Esophagus muscularis mucosa (tissue), 4 donors: ENCODE measurements at places on chromosomes 2 and 18. TPM values are rescaled to one million over a fixed set of nuclear protein-coding genes. Genes with fewer than 3 reads are reported as not detected.

DNA sequence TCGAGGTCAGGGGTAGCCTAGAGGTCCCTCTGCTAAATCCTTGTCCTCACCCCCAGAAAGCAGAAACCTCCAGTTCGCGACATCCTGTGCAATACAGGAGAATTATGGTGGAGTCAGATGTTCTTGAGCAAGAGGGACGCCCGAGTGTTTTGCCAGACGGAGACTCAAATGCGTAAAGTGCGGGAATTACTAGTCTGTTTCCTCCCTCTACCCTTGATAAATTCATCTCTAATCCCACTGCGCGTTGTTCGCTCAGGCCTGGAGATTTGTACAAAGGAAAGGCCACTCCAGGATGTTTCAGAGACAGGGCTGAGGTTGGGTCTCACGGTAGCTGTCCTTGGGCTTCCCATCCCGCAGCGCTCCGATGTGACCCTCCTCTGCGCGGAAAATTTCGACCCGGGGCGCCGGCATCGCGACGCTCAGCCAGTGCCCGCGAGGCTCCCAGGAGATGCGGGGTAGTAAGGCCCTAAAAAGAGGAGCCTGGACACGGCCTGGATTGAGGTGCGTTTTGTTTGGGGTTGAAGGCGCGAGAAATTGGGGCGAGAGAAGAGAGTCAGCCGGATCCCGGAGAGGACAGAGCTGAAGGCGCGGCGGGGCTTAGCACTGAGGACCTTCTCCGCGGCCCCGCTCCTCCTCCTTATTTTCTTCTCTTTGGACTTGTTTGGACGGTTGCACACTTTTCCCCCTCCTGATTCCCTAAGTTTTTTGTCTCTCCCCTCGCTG lies 2.6 kb upstream of the NEUROD1 start:
- no peak for DNase-seq

- DNase-seq, result no peak
Measured at GRCh38 chr2:177572236-177572671, 179.7 kb downstream of the AGPS start.

DNA sequence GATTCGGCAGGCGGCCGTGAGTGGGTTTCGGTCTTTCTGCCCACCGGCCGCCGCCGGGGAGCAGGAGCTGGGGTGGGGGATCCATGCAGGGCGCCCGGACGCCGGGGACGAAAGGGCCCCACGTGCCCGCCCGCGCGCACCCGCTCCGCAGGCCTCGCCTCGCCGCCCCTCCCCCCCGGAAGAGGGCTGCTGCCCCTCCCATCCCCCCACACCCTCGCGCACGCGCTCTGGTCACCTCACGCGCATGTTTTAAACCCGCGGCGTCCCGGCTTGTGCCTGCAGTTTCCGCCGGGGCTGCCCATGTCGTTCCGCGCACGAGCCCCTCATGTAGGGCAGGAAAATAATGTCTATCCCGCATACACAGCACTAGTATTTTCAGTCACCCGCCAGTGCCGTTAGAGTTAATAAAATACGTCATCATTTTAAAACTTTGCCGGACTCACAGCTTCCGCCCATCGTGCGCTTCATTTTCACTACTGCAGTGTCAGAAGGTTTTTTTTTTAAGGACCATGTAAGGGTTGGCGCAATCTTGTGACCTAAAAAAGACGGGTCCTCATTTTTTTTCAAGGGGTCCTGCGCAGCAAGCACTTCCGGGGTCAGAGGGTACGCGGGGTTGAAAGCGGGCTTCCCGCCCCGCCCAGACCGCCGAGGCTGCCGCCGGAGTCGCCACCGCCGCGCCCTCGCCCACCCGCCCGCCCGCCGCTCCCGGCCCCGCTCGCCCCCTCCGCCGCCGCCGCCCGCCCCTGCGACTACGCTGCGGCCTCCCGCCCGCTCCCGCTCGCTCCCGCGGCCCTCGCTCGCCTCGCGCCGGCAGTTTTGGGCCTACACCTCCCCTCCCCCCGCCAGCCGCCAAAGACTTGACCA lies at the start of gene PCBP1:
Gene PCBP1, plus strand, starts transcription at position 640 of the 864 bp plus-strand sequence. CDS start 267 bp downstream, outside the sequence.
- DNase-seq, result peak; percentile 98

DNA sequence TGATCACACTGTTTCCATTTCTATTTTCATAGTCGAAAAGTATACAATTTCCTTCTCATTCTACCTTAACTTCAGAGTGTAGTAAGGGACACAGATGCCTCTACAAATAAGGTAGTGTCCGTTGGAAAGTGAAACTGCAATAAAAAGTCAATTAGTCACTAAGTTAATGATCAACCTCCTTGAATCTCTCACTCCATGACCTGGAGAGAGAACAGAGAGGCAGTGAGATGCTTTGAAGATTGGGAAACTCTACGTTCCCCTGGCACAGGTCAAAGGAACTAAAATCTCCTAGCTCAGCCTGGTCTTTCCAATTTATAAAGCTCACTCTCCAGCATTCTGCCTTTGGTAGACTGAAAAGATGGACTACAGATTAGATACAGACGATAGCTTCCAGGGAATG lies 153.8 kb upstream of the ACAA2 start:
- DNase-seq, result no peak

DNA sequence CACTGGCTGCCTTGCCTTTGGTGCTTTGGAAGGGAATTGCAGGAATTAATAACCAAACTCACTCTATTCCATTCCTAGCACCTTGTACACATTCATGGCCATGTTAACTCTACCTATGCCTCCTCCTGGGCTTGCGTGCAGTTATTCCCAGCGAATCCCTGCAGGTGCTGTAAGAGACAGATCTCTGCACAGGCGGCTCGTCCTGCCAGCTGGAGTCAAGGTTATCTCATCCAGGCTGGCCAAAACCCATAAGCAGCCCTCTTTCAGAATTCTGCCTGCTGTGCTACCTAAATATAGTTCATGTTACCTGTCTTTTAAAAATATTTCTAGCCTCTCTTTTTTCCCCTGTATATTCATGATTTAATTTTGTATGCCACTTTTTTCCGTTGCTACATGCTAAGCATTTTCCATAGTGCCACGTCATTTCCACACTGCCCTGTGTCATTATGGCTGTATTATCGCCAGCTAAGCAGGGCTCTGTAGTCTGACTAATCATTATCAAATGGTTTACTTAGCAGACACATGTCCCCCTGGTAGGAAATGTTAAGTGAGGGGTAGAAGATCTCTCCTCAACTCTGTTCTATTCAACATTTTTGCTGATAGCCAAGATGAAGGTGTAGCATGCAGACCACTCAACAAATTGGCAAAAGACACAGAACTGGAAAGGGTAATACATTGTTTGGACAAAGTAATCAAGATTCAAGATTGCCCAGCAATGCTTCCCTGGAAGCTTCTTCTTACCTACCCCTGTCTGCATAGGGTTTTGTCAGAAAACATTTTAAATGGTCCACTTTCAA lies 79.7 kb upstream of the TAF1B start:
- DNase-seq, result no peak

DNA sequence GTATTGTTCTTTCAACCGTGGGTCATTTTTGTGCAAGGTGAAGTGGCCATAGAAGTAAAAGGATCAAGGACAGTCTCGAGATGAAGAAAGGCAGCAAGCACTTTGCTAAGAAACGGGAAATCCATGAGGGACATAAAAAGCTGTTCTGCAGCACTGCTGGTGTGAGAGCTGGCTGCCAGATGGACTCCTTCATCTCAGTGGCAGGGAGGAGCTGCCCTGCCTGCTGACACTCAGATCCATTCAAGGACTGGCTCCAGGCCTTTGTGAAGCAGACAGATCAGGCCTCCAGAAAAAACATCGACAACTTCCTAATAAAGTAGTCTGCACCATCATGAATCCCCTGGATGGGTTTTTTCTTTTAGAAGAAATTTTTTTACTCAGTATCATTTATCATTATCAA lies 29.5 kb downstream of the RMC1 start:
- DNase-seq, result no peak

DNA sequence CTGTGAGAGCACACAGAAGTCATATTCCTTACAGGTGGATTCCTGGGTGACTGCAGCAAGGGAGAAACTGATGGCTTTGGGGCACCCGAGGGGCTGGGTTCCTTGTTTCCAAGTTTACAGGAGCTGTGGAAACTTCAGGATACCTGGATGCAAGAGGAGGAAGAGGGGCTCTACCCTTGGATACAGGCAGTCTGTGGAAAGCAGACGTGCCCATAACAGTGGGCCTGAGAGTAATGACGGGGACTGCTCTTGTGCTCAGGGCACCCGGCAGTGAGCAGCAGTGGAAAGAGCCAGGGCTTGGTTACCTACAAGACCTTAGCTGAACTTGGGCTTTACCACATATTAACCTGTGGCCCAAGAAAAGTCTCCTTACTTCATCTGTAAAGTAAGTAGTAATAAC lies 102.2 kb upstream of the TGFA start:
- DNase-seq, result peak; percentile 68

GRCh38 chr2:65574993-65575392 lies 142.6 kb upstream of the SPRED2 start:
- no peak for DNase-seq

DNA sequence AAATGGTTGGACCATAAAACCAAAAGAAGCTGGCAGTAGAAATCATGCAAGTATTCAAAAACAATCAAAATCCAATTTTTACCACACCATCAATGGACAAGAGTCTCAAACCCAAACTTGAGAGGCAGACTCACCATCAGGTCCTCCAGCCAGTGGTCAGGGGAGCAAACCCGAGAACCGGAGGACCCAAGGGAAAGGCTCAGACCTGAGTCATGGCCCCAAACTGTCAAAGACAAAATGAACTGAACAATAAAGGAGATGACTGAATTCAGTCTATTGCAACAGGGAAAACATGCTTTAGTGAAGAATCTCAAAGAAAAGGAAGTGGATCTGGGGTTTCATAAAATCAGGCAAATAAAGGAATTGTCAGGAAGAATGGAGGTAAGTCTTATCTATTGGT lies 150.7 kb upstream of the MGAT5 start:
- no peak for DNase-seq

- DNase-seq, result no peak
Measured at GRCh38 chr2:15668611-15669305, 77.1 kb downstream of the DDX1 start.

DNA sequence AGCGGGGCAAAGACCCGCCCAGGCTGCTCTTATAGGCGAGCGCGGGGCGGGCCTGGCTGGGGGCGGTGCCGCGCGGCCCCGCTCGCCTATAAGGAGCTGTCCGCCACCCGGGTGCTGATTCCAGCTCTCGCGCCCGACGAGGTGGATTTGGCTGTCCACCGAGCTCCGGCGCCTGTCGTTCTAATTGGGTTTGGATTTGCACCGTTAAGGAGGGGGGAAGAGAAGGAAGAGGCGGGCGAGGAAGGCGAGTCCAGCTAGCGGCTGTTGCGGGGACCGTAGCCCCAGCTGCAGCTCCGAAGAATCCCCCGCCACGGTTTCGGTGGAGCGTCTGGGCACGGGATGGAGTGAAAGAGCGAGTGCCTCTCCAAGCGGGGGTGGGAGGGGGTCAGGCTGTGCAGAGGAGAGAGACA lies at the start of gene CNTNAP5:
Gene CNTNAP5, plus strand, starts transcription at position 117 of the 410 bp plus-strand sequence. CDS start 364 bp downstream, outside the sequence.
- DNase-seq, result no peak

DNA sequence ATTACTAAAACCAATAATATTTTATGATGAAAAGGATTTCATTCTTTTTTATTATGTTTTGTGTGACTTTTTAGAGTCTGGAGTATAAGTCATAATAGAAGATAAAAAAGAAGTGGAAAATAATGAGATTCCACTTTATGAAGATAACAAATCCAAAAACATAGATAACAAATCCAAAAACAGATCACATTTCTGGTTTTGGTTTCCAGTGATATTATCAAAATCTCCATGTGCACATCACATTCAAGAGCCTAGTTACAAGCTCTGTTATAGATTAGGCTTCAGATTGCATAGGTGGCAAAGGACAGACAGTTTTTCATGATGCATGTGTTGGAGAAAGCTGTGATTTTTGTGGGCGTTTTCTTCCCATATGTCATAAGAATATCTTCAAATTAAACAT lies 648.2 kb downstream of the STK39 start:
- no peak for DNase-seq

- no peak for DNase-seq
Measured at GRCh38 chr2:110852541-110853263, 120.3 kb downstream of the ACOXL start.

- DNase-seq, result no peak
Measured at GRCh38 chr18:47997338-47997780, 66.9 kb upstream of the SMAD2 start.

GRCh38 chr18:35010993-35011392 lies 30.2 kb upstream of the MAPRE2 start:
- no peak for DNase-seq

- no peak for DNase-seq
Measured at GRCh38 chr2:140990416-140990815, 1140.4 kb downstream of the LRP1B start.

DNA sequence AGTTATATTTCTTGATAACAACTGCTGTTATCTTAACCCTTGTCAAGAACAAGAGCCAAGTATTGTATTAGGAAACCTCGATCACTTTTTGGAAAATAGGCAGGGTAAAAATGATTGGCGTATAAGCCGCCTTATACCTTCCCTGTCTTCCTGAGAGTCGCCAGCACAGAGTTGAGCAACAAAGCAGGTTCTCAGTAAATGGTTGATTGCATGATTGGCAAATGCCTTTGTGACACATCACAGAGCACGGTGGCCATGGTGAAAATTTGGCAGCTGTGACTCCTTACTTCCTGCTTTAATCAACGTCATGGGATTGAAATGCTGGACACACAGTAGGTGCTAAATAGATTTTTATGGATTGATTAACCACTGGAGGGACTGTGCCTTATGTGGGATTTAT lies 3.9 kb upstream of the KLHL29 start:
- DNase-seq, result no peak

GRCh38 chr2:4791488-4791887 lies 900.7 kb upstream of the SOX11 start:
- DNase-seq, result no peak

DNA sequence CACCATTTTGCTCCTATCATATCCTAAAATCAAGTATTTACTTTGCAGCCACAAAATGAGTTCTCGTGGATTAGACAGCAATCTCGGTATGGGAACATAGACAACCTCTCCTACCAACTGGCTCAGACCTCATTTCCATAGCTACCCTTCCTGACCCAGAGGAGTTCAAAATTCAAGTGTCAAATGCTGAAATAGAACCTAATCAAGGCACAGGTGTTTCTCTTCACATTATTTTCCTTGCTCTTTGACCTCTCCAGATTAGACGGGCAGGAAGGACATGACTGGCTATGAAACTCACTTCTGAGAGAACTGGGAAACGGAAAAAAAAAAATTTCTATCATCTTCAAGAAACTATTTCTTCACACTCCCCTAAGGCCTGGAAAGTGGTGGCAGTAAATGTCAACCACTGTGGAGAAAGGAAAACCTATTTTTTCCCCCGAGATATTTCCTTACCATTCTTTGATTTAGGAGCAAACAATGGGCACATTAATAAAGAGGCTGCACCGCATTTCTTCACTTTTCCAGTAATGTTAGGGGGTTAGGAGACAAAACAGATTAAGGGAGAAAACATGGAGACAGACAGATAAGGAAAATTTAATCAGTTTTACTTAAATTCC lies 63.6 kb upstream of the DTNB start:
- DNase-seq, result no peak

Gene CYS1
- 16.9 TPM for total RNA-seq

Gene ELAC1
- 4.3 TPM for total RNA-seq

Gene SERPINB13
- not detected for total RNA-seq

Gene AGXT
- not detected for total RNA-seq

Gene STAT4
- total RNA-seq, result 0.26 TPM

Gene MC4R
- 0.66 TPM for total RNA-seq

Gene SPAG16
- 26.8 TPM for total RNA-seq
